ENCODE measurements at places on chromosomes 3 and 15. TPM values are rescaled to one million over a fixed set of nuclear protein-coding genes. Genes with fewer than 3 reads are reported as not detected.

The CD86 gene
- 15.4 TPM for total RNA-seq

The PLSCR5 gene
- not detected for total RNA-seq

The KLHL24 gene
- 28.9 TPM for total RNA-seq

The TMC3 gene
- not detected for total RNA-seq

The DCBLD2 gene
- total RNA-seq, result 28.4 TPM
